ENCODE measurements at places on chromosomes 3 and 15.

- DNase-seq: no peak
Measured at GRCh38 chr15:35858707-35859106, 312.7 kb upstream of the DPH6 start.

DNA sequence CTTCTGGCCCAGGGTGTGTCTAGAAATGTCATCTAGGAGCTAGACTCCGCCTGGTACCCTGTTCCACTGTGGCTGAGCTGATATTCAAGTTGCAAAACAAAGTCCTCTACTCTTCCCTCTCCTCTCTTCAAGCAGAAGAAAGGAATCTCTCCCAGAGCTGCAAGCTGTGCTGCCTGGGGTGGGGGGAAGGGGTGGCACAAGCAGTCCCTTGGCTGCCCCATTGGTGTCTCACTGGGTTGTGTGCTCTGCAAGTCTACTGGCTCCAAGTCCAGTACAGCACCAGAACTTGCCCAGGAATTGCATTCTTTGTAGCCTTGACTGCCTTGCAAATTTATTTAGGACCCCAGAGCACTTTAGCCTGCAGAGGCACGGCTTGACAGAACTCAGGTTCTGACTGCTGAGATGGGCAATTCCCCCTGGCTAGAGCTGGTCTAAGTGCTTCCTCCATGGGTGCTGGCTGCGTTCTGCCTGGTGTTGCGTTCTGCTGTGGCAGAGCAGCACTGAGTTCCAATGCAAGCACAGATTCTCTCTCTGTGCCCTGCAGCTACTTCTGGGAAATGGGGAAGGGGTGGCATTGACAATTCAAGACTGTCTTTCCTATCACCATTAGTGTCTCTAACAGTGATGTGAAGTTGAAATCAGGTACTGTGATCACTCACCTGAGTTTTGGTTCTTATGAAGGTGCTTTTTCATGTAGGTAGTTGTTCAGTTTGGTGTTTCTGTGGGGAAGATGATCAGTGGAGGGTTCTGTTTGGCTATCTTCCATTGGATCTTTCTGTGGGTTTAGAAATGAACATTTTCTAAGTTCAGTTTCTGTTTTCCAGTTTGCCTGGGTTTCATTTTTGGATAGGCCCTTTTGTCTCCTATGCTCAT lies 39.5 kb downstream of the OXSR1 start:
- DNase-seq: no peak

DNA sequence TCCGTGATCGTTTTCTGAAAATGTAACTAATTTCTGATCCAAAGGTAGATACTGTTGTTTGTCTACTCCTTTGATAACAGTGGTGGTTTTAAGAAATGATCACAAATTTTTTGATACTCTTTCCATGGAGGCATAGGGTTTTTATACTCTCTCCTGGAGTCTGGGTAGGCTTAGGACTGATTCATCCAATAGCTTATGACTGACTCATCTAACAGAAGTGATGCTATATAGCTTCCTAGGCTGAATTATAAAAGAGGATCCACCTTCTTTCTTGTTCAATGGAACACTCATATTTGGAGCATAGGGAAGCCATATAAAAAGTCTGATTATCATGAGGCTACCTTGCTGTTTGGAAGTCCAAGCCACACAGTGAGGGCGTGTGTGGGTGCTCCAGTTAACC lies 84.3 kb downstream of the CHST2 start:
- DNase-seq: no peak

GRCh38 chr15:67685008-67685599 lies 140.2 kb upstream of the SKOR1 start:
- DNase-seq: no peak

DNA sequence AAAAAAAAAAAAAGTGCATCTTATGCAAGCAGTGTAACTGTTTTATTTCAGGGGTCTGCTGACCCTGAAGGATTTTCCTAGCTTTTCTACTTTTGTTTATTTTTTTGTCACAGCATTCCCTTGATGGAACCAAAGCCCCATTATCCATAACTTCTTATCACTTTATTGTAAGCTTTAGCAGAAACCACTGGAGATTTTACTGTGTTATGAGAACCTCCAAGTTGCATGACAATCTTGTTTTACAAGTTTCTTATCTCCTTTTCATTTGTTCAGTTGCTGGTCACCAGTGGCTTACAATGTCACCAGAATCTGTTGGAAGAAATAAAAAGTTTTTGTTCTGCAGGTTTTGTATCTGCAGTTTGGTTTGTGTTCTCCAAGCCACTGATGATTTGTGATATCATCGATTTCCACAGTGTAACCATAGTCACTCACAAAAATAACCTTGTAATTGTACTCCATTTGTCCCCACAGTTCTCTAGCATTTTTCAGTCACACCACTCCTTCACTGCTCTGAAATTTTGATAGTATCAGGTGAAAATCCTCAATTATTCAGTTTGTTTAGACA lies 660.0 kb downstream of the RBMS3 start:
- DNase-seq: no peak

DNA sequence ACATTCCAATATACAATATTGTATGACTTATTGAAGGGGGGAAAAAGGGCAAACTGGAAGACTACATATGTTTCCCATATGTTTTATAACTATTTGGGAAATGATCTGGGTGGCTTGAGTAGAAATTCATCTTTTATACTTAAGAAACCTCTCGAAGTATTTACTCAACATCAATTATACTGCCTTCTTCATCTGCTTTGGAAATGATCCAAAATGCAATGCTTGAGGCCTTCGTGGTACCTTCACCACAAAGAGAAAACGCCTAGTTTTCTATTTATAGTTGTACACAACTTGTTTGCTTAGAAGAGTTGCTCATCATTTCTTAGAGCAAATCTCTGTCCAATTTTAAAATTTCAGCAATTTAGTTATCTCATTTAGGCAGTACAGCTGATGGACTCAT lies 18.8 kb downstream of the ACKR4 start:
- DNase-seq: no peak

GRCh38 chr3:189305412-189305811 lies 133.6 kb downstream of the TPRG1 start:
- DNase-seq: no peak

- DNase-seq: no peak
Measured at GRCh38 chr3:8233938-8234337, 267.7 kb upstream of the LMCD1 start.

DNA sequence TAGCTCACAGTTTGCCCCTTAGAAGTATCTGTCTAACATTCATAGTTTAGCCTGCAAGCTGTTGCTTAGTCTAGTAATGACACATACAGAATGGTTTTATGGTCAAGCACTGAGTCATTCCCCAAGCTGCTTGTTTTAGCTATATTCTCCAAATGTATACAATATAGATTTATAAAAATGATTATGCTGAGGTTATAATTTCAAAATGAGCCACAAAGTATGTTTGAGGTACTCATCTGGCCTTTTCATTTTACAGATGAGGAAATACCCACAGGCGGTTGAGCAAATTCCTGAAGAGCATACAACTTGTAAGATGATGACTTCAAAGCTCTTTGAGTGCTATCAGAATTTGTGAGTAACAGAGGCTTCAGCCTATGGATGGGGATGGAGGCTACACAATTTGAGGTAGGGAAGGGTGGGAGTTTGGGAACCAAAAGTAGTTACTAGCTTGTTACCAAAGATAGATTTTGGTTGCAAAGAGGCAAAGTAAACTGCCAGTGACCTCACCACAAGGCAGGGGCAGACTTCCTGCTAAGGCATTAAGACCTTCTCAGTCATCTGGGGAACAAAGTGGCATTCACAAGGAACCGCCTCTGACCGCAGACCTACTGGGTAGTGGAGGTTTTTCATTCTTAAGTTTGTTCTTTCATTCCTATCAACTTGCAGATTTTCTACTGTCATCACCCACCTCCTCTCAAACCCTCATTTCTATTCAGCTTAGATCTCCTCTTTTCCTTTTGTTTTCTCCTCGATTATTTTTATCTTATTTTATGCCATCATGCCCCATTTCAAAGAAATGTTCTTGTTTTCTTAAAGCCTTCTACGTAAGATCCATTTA lies 257.2 kb upstream of the NECTIN3 start:
- no peak for DNase-seq

DNA sequence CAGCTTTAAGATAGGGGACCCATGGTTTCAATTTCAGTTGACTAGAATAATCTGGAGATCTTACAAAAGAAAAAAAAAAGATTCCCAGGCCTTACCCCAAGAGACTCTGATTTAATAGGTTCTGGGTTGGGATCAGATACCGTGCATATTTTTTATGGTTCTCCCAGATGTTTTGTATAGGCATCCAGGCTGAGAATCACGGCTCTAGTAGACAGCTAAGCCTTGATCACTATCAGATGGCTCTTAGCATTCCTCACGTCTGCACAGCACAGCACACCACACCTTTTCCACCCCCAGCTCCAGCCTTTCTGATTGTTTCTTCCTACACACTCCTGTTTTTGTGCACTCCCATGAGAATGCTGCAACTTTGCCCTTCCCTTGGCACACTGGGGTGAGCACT lies 40.8 kb downstream of the TMEM45A start:
- no peak for DNase-seq

DNA sequence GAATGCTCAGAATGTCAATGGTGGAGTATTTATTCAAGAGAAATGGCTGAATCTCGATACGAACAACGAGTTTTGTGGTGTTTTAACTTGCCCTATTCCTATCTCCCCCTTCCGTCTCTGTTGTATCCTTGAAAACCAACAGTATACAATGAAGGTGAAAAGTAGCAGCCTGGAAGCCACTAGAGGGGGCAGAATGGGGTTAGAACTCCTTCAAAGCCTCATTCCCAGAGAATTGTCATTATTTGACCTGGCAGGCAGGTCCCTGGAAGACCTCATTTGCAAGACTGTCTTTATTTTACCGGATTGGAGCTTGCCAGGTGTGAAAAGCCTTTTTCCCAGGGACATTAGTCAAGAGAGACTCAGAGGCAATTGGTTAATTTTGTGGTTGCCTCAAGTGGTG lies 139.4 kb downstream of the LRRC28 start:
- no peak for DNase-seq

GRCh38 chr3:40719660-40720287 lies 195.0 kb downstream of the ZNF621 start:
- DNase-seq: no peak

DNA sequence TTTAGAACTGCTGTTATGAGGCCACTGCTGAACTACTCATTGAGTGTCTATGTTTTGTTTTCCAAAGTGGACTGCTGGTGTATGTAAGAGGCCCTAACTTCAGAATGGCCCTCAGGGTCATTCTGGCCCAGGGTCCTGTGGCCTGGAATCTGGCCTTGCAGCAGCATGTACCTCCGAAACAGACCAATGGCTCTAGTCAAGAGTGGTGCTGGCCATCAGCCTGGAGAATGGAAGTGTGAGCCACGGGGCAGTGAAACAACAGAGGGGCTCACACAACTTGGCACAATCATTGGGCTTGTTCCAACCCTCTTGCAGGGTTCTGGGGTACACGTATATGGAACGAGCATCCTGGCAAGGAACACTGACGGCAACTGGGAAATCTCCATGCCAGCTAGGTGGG lies 40.5 kb downstream of the SCN5A start:
- no peak for DNase-seq

DNA sequence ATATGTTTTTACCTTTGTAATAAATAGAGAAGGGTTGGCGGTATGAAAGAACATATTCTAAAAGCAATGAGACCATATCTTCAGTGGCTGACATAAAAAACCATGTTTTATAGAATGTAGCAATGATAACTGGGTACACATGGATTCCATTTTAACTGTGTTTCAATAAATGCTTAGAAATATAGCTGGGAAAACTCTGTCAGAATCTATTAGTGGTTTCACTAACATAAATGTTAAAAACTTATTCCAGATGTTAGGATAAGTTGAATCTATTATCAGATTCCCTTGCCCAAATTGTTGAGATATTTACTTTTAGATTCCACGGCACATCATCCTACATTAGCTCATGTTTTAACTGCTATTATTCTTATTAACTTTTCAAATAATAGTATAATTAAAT lies 772.2 kb upstream of the ALCAM start:
- DNase-seq: no peak

- DNase-seq: no peak
Measured at GRCh38 chr3:73134034-73134433, 72.6 kb downstream of the EBLN2 start.

DNA sequence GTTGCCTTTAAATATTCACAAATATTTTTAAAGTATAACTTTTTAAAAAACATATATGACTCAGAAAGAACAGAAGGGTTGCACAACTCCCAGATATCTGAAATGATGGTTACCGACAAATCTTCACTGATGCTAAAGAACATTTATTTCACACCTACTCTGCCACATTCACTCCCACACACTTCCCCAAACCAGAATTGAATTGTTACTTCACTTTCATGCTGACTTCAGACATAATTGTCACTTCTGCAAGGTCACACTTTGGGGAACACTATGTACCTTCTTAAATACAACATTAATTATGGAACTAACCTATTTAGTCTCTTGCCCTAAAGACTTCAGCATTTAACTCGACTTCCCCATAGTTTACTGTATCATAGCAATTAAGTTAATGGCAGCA lies 795.1 kb downstream of the FHIT start:
- DNase-seq: no peak

DNA sequence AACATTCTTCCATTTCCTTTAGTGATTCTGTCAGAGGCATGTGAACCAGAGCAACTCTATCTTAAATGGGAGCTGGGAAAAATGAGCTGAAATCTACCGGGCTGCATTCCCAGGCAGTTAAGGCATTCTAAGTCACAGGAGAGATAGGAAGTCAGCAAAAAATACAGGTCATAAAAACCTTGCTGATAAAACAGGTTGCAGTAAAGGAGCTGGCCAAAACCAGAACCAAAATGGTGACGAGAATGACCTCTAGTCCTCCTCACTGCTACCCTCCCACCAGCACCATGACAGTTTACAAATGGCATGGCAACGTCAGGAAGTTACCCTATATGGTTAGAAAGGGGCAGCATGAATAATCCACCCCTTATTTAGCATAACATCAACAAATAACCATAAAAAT lies 66.4 kb downstream of the B3GALNT1 start:
- DNase-seq: no peak

GRCh38 chr15:60713119-60714084 lies 234.5 kb upstream of the ICE2 start:
- DNase-seq: no peak

DNA sequence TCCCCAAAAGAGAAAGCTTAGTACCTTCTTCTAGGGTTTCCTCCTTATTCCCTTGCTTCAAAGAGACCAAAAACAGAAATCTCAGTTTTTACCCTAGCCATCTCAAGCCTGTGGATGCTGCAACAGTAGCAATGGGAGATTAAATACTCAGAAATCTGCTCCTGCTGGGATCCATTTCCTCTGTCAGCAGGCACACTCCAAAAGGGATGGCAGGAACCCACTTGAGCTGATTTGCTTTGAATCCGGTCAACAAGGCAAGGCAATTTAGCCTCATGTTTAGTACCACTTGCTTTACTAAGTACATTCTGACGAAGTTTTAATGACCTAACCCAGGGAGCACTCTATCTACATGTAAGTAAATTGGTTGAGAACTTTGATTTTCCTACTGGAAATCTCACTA lies 590.0 kb upstream of the ADAMTS9 start:
- DNase-seq: no peak

Measured in lower leg skin (tissue), 4 donors.